IMR-90 (cell line): ENCODE measurements at places on chromosomes 5 and 9.

DNA sequence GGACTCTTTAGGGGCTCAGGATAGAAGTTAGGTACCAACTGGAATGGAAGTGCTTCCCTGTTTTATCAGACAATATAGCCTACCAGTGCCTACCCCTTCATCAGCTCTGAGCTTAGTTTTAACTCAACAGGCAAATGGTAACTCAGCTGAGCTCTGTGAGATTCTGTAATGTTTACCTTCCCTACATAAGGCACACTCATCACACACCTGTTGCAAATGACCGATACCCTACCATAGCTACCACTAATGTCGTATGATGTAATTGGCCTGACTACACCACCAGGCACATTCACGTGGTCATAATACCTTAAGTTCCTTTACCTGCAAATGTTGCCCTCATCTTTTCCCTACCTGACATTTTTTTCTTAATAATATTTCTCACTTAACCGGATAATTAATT is 254.8 kb downstream of the ADGRV1 start:
- no peak for DNase-seq

- DNase-seq: no peak
These were observed 49.8 kb downstream of the DBH start for GRCh38 chr9:133685653-133686609.

- no peak for DNase-seq
These were observed 2.4 kb downstream of the PGGT1B start for GRCh38 chr5:115260248-115260647.

GRCh38 chr9:117204971-117205370 is 209.9 kb downstream of the ASTN2 start:
- DNase-seq: peak; percentile 5

GRCh38 chr5:141858079-141858765 is 20.0 kb downstream of the PCDH1 start:
- no peak for DNase-seq

- no peak for DNase-seq
These were observed 31.4 kb downstream of the CFAP77 start for GRCh38 chr9:132441404-132441803.

DNA sequence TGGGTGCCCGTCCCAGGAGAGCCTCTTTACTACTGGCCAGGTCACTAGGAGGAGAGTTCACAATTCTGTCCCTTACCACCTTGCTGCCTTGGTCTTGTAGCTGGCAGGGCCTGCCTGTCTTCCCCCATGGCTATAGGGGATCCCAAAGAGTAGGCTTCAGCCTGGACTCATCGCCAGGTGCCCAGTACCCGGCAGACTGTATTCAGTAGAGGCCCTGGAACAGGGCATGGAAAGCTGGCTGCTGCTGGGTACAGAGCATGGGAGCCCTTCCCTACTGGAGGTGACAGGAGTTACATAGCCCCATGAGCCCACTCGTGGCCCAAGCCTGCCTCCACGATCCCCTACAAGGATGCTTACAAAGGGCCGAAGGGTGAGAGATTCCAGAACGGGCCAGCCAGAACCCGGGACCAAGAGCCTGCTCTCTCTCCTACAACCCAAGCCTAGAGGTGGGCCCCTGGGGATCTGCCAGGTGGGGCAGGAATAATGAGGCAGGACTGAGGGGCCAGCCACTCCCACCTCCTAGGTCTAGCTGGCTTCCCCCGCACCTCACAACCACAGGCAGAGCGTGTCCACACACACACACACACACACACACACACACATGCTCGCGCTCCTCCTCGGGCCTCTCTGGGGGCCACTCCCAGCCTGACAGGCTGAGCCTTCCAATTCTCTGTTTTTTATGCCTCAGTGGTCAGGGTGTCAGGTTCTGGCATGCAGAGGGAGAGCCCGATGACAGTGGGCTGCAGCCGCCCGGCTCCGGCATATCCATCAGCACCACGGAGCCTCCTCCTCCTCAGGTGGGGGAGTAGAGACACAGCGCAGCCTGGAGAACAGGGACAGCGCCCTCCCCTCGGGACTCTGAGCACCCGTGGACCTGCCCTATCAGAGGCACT is 186.0 kb downstream of the PAX5 start:
- no peak for DNase-seq

DNA sequence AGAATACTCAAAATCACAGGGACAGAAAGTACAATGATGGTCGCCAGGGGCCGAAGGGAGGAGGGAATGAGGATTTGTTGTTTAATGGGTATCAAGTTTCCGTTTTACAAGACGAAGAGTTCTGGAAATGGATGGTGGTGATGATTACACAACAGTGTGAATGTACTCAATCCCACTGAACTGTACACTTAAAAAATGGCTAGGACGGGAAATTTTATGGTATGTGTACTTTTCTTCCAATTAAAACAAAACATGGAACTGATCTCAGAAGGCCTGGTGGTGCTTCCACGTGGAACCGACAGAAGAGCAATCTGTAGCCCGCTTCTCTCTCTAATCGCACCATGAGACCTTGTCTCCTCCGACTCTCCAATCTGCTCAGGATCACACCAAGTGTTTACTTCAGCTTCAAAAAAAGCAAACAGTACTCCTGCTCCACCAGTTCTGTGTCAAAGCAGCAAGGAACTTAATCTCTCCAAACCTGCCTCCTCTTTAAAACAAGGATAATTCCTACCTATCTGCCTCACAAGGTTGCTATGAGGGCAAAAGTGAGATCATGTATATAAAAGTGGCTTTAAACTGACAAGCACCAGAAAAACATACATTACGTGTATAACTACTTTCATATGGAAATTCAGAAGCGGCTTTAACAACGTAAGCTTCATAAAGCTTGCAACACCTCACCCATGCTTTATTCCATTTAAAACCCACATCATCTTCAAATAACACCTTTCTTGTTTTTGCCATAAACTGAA is 2.1 kb downstream of the ECPAS start:
- DNase-seq: peak; percentile 63

- peak; percentile 91 for DNase-seq
These were observed 166.8 kb downstream of the MUSK start for GRCh38 chr9:110835404-110835803.

- DNase-seq: no peak
These were observed 20.6 kb downstream of the FST start for GRCh38 chr5:53501054-53501453.

DNA sequence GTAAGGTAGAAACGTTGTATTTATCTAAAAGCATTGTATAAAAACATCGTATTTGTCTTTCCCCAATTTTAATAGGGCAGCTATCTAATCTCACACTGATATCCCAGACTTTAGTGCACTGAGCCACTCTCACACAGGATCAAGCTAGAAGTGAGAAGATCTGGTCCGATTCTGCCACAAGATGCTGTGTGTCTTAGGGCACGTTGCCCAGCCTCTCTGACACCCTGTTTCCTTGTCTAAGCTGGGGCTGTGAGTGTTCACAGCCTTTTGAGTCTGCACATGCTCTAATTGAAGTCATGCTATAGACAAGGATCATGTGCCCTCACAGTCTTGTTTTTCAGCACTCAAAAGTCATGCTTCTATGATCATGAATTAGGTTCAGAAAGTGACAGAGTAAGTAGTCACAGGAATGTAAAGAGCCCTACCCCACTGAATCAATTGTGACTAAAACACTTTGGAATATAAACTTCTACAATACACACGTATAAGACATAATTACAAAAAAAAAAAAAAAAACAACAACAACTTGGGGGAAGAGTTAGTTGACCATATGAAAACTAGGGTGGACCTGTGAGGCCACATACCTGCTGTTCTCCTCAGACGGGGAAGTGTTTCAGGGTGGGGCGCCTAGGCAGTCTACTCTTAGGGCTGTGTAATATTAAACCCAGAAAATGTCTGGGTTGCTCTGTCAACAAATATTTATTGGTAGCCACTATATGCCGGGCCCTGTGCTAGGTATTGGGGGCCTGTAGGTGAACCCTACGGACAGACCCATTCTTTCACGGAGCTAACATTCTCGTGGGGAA is 893 bp upstream of the ABLIM3 start:
- peak; percentile 30 for DNase-seq

- DNase-seq: peak; percentile 22
These were observed 476.4 kb downstream of the KDM4C start for GRCh38 chr9:7234144-7234543.

DNA sequence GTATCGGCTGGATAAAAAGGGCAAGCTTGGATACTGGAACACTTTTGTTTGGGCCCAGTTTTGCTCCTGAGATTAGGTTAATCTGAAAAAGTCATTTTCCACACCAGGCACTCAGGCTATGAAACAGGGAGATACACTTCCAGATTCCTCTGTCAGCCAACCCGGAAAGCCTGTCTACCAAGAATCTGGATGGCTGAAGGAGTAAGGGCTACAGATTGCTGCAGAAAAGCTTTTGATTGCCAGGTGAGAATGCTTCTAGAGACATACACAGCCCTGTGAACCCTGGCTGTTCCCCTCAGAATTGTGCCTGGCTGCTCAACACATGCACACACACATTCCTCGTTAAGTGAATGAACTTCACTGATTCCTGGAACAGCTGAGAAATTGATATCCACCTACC is 114.4 kb downstream of the PSD2 start:
- no peak for DNase-seq

- no peak for DNase-seq
These were observed 60.9 kb downstream of the ADRB2 start for GRCh38 chr5:148887123-148887881.

DNA sequence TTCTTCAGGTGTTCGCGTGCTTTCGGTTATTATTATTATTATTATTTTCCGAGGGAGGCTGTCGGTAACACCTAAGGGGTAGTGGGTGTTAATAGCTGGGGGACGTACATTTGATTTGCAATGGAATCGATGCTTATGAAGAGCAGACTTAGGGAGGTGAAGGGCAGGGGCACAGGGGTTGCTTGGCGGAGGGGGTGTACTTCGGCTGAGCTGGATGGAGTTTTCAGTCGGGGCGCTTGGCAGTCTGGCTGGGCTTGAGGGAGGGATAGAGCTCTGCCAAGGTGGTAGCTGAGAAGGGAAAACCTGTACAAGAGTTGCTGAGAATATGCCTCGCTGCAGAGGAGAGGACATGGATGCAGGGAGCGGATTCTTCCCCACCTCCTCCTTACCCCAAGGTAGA is 617 bp upstream of the PTPRD start:
- no peak for DNase-seq

GRCh38 chr5:127299678-127300077 is 9.1 kb downstream of the MEGF10 start:
- no peak for DNase-seq

DNA sequence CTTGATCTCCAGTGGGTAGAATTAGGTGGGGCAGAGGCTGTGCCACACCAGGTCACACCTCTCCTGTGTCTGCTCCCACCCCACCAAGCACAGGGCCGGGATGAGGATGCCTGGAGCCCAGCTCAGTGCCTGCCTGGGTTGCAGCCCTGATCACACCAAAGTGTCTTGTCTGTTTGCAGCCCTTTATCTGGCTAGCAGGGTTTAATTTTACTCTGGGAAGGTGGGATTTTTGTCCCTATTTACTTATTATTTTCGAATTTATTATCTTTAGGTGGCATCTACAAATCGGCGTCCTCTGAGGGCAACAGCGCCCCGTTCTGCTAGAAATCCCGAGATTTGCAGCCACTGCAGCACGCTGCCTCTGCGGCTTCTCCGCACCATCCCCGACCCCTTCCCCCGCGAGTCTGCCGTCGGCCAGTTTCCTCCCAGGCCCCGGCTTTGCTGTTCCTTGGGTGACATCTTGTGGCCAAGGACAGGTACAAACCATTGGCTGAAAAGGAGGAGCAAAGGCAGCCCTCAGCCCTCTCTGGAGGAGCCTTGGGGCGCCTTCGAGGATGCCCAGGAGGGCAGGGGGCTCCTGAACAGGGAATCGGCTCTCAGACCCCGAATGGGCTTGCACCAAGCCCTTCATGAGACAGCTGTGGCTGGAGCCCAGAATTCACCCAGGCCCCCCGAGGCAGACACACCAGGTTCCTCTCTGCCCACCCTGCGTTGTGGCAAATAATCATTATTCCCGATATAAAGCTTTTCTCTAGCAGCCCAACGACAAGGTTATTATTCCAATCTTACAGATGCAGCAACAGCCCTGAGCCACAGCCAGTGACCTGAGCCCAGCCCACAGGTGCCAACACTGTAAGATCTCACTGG is 113.0 kb downstream of the GAPVD1 start:
- DNase-seq: peak; percentile 73

- DNase-seq: peak; percentile 27
These were observed 119.5 kb upstream of the CTNND2 start for GRCh38 chr5:12023614-12024241.

GRCh38 chr9:94144394-94144793 is 60.1 kb downstream of the PTPDC1 start:
- no peak for DNase-seq

DNA sequence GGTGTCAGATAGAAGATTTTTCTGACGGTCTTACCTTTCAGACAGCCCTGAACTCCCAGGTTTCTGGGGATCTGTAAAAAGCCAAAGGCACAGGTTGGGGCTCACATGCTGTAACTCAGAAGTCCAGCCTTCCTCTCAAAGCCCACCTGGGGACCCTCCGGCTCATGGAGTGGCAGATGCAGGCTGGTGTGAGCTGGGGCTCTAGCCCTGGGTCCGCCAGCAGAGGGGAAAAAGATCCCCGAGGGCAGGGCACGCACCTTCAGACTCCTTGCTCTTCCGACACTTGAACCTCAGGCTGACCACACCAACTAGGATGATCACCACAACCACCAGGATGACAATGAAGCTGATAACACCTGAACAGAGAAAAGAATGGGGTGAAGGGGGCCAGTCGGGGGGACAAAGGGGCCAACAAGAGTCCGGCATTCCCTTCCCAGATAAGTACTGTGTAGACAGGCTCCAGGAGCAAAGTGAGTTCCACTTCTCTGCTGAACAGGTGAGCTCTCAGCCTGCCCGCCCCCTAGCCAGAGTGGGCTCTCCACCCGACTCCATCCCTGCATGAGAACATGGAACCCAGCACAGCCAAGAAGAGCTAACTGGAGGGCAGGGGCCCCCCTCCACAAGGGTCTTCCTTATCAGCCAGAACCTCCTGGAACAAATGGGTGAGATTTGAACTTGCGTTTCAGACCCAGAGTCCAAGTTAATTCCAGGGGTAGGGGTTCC is 7.8 kb downstream of the ECSCR start:
- DNase-seq: no peak

DNA sequence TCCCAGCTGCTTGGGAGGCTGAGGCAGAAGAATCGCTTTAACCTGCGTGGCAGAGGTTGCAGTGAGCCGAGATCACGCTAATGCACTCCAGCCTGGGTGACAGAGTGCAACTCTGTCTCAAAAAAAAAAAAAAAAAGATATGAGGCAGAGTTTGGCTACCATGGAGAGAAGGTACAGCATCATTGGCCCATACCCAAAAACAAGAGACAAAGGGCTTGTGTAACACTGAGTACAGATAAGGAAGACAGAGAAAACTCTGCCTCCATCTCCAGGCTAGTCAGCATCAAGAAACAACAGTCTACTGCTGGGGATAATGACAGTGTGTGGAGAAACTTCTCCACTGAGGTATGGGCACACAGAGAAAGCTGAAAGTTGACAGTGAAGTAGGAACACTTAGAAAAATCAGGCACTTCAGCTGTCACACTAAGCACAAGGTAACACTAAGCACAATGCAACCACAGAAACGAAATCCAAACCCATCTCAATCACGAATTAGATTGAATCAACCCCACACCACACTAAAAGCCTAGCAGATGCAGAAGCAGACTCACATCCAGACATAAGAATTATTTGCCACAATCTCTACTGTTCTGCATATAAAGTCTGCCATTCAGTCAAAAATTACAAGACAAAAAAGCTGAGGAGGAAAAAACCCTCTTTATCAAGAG is 10.5 kb downstream of the PJA2 start:
- DNase-seq: peak; percentile 54

- no peak for DNase-seq
These were observed 16.7 kb downstream of the AP3S1 start for GRCh38 chr5:115858396-115858795.

GRCh38 chr9:1832960-1833359 is 182.2 kb upstream of the SMARCA2 start:
- no peak for DNase-seq

GRCh38 chr9:81379655-81380054 is 309.7 kb downstream of the TLE1 start:
- peak; percentile 55 for DNase-seq
